ENCODE measurements at places on chromosomes 5 and 9.

GRCh38 chr9:121765021-121765950 is 113.9 kb downstream of the DAB2IP start:
- DNase-seq = no peak

- no peak for DNase-seq
Measured at GRCh38 chr5:40813698-40814281, 15.6 kb upstream of the PRKAA1 start.

- DNase-seq = no peak
Measured at GRCh38 chr9:6040077-6040476, 24.7 kb upstream of the RANBP6 start.

GRCh38 chr9:14107495-14107894 is 206.4 kb downstream of the NFIB start:
- no peak for DNase-seq

DNA sequence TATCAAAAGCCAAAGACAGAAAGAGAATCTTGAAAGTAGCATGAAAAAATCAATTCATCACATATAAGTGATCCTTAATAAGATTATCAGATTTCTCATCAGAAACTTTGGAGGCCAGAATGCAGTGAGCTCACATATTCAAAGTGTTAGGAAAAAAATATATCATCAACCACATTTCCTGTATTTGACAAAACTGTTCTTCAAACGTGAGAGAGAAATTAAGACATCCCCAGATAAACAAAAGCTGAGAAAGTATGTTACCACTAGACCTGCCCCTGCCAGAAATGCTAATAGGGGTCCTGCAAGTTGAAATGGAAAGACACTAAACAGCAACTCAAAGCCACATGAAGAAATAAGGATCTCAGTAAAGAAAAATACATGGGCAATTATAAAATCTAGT is 29.9 kb downstream of the HACD4 start:
- no peak for DNase-seq

DNA sequence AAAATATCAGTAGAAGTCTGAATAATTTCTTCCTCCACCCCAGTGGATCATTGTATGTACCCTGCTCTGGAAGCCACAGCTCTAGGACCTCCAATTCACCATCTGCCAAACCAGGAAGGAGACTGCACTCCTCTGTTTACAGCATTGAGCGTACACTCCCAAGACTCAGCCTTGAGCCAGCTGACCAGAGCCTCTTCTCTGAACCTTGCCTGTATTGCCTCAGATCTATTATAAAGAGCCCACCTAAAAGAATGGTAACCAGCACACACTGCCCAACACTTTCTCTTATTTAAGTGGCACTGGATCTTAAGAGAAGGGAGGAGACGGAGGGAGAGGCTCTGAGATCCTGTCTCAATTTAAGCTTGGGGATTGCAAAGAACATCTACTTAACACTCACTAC is 217.8 kb upstream of the RASEF start:
- DNase-seq = no peak

- DNase-seq = no peak
Measured at GRCh38 chr5:128343168-128343567, 194.9 kb downstream of the FBN2 start.

Measured in effector CD4-positive, alpha-beta T cell (primary cell).